ENCODE measurements at places on chromosomes 16 and 17. TPM values are rescaled to one million over a fixed set of nuclear protein-coding genes. Genes with fewer than 3 reads are reported as not detected.

GRCh38 chr16:797686-798085 is 2.8 kb downstream of the GNG13 start:
- H3K4me3 ChIP-seq = no peak overlapping the region
- H3K4me1 ChIP-seq = peaks cover 4% of the 10 kb centered on the region
- no peak overlapping the region for H3K27ac ChIP-seq
- peaks cover 36% of the 10 kb centered on the region for H3K27me3 ChIP-seq

- DNase-seq = no peak
- no peaks in the 10 kb centered on the region for H3K4me1 ChIP-seq
- no peaks in the 10 kb centered on the region for H3K36me3 ChIP-seq
- no peak overlapping the region for H3K27ac ChIP-seq
- H3K27me3 ChIP-seq = no peaks in the 10 kb centered on the region
Observed at GRCh38 chr16:72665701-72666100, 382.2 kb downstream of the ZFHX3 start.

DNA sequence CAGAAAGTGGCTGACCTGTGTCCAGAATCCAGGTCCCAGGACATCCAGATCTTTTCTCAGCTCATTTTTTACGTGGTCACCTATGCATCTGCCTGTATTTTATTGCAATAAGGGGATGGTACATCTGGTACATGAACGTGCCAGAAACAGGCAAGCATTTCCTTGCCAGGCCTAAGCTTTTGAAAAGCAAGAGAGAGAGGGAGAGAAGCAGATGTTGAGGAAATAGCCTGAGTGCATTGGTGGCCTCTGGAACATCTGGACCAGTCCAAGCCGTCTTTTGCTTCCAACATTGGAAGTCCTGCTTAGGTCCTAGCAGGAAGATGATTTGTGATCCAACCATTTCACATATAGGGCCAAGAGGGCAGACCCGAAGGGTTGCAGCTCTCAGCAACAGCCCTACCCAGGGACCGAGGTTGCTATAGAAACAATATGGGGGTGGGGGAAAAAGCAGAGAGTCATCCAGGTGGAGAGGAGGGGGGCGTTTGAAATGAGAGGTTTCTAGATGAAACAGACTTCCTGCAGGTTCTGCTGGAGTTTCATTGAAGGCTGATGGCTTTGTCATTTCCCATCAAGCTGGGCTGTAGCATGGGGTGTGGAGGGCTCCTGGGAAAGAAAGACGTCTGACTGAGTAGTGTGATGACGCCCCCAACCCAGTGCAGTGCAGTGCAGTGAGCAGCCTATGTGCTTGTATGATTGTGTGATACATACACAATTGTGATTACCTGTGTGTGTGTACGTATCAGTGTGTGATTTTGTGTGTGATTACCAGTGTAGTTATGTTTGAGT is 61.6 kb downstream of the SHISA6 start:
- H3K4me1 ChIP-seq = no peaks in the 10 kb centered on the region
- H3K4me3 ChIP-seq = no peak overlapping the region
- DNase-seq = no peak
- H3K27ac ChIP-seq = no peak overlapping the region

- no peak for DNase-seq
- H3K27ac ChIP-seq = no peak overlapping the region
- no peak overlapping the region for H3K4me3 ChIP-seq
- H3K27me3 ChIP-seq = peaks cover 4% of the 10 kb centered on the region
Observed at GRCh38 chr17:20091174-20092029, 82.2 kb downstream of the SPECC1 start.

Gene ZP2
- total RNA-seq = 0.20 TPM

Gene NPIPB6
- 2.2 TPM for total RNA-seq

- no peak overlapping the region for H3K4me3 ChIP-seq
- H3K27ac ChIP-seq = no peak overlapping the region
- H3K27me3 ChIP-seq = no peaks in the 10 kb centered on the region
- no peaks in the 10 kb centered on the region for H3K36me3 ChIP-seq
Observed at GRCh38 chr17:56351675-56352074, 198.4 kb downstream of the ANKFN1 start.

DNA sequence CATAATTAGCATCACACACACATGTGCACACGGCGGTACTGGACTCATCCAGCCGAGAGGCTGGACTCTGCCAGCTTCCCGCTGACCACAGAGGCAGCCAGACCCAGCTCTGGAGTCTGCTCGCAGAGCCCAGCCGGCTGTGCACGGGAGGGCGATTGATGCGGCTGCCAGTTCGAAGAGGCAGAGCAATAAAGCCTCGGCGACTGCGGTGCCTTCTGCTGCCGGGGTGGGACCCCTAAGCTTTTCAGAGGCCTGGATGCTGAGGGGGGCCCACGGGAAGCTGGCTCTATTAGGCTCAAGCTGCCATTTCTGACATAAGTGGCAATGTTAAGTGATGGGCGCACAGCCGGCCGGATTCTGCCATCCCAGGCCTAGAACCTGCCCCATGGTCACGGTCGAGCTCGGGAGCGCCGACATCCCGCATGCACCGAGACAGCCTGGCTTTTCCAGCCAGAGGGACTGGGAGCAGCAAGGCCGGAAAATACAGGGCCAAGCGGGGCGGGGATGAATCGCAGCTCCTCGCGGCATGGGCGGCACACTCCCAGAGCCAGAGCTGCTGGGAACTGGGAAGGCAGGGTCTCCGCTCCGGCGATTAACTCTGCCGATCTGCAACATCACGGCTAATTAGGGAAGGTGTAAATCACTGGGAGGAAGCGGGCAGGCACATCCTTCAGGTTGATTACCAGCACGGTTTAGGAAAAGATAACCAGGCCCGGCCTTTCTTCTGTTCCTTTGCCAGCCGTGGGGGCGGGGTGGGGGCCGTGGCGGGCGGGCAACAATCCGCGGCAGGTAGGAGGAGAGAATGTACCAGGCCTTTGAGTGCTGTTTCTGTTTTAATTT is 57.7 kb downstream of the TBC1D16 start:
- no peaks in the 10 kb centered on the region for H3K27me3 ChIP-seq
- no peak overlapping the region for H3K4me3 ChIP-seq
- no peak for DNase-seq
- peaks cover 9% of the 10 kb centered on the region for H3K4me1 ChIP-seq
- H3K36me3 ChIP-seq = no peaks in the 10 kb centered on the region

Gene SOCS1
- 9.0 TPM for total RNA-seq

- H3K4me3 ChIP-seq = no peak overlapping the region
- no peak overlapping the region for H3K27ac ChIP-seq
- H3K4me1 ChIP-seq = no peaks in the 10 kb centered on the region
- H3K27me3 ChIP-seq = no peaks in the 10 kb centered on the region
- H3K36me3 ChIP-seq = no peaks in the 10 kb centered on the region
- DNase-seq = no peak
Observed at GRCh38 chr16:47156680-47157215, 13.0 kb upstream of the NETO2 start.

DNA sequence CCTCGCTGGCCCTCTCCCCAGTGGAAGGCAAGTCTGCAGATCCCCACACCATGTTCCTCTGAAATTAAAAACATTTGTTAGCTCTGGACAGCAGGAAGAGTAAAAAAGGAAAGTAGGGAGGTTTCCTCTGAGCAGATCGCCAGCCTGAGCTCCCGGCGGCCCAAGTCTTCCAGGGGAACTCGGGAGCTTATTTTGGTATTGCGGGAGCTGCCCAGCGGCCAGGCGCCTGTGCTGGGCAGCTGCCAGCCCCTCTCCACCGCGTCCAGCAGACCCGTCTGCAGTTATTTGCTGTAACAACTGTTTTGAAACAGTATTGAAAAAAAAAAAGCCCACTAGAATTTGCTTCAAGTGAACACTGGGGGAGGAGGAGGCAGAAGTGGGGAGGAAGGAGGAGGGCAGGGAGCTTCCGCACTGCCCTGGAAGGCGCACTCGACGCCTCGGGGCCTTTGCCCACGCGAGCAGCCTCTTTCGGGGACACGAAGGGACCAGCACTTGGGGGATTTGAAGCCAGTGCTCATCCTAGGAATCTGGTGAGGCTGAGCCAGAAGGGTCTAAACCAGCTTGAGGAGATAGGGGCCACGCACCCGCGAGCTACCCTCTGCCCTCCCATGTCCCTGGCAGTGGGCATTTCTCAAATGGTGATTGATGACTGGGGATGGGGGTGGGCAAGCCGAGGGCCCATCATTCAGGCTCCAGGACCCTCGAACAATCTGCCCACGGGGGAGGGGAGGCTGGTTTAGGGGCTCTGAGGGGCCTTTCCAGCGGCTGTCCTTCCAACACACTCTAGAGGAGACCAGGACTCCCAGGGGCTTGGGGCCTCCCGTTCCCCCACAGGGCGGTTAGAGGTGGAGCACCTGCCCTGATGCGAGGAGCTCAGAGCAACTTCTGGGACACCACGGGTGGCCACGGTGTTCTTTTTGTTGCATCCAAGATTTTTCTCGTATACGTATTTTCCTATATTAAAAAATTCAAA is 3.0 kb upstream of the BAHCC1 start:
- no peaks in the 10 kb centered on the region for H3K36me3 ChIP-seq
- peak; percentile 68 for DNase-seq
- peak overlapping the region; percentile 63 for H3K4me3 ChIP-seq
- H3K27me3 ChIP-seq = no peaks in the 10 kb centered on the region
- peak overlapping the region; percentile 91 for H3K27ac ChIP-seq

DNA sequence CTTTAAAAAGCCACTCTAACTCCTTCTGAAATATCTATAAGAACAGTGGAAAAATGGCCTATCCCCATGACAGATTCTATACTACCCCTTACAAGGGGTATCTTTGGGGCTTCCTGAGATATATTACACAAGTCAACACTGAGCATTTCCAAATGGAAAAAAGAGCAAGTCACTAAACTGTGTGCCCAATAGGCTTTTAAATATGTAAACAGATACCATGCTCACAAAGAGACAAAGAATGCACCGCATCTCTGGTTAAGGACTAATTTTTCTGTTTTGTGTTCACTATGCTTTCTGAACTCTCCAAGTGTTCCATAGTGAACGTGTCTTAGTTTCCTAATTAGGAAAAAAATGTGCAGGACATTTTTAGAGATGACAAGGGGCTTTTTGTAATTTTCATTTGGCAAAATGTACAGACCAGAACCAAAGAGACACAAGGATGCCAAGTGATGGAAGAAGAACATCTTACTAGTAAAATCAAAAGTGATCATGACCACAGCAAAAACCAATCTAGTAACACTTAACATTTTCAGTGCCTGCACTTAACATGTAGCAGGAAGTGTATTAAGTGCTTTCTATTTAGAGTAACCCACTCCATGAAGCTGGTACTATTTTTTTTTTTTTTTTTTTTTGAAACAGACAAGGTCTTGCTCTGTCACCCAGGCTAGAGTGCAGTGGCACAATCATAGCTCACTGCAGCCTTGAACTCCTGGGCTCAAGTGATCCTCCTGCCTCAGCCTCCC is 21.5 kb downstream of the MYH11 start:
- no peaks in the 10 kb centered on the region for H3K4me1 ChIP-seq
- no peak overlapping the region for H3K27ac ChIP-seq
- no peak for DNase-seq
- no peaks in the 10 kb centered on the region for H3K36me3 ChIP-seq

Gene ZNF624
- 6.6 TPM for total RNA-seq

DNA sequence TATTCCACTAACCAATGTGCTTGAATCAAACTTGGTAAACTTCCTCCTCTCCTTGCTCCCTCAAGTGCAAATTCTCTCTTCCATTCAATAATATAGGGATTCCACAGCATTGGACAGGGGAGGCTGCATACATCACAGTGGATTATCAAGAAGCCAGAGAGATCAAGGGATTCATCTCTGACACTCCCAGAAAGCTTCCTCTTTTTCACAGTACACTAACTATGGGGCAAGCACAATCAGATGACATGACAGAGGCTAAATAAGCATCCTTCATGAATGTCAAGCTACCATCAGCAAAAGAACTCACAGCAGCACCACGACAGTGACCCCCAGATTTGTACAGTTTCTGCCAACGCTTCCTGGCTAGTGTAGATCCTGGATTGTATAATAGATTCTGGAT is 178.4 kb upstream of the C17orf78 start:
- H3K4me1 ChIP-seq = no peaks in the 10 kb centered on the region
- H3K27me3 ChIP-seq = no peaks in the 10 kb centered on the region
- H3K27ac ChIP-seq = no peak overlapping the region
- no peaks in the 10 kb centered on the region for H3K36me3 ChIP-seq
- H3K4me3 ChIP-seq = no peak overlapping the region
- DNase-seq = no peak

GRCh38 chr16:84531671-84532111 is 27.2 kb upstream of the MEAK7 start:
- no peak overlapping the region for H3K4me3 ChIP-seq
- H3K27ac ChIP-seq = peak overlapping the region; percentile 19
- H3K27me3 ChIP-seq = no peaks in the 10 kb centered on the region
- peaks cover 13% of the 10 kb centered on the region for H3K4me1 ChIP-seq
- H3K36me3 ChIP-seq = no peaks in the 10 kb centered on the region

GRCh38 chr16:14003074-14003570 is 68.0 kb upstream of the MRTFB start:
- H3K27me3 ChIP-seq = no peaks in the 10 kb centered on the region
- peak overlapping the region; percentile 5 for H3K4me3 ChIP-seq
- DNase-seq = peak; percentile 82
- H3K27ac ChIP-seq = peak overlapping the region; percentile 50
- no peaks in the 10 kb centered on the region for H3K36me3 ChIP-seq
- peaks cover 7% of the 10 kb centered on the region for H3K4me1 ChIP-seq

- H3K4me1 ChIP-seq = peaks cover 6% of the 10 kb centered on the region
- no peak overlapping the region for H3K4me3 ChIP-seq
- DNase-seq = no peak
- peaks cover 44% of the 10 kb centered on the region for H3K27me3 ChIP-seq
- no peaks in the 10 kb centered on the region for H3K36me3 ChIP-seq
- no peak overlapping the region for H3K27ac ChIP-seq
Observed at GRCh38 chr16:51237207-51237606, 86.1 kb upstream of the SALL1 start.

DNA sequence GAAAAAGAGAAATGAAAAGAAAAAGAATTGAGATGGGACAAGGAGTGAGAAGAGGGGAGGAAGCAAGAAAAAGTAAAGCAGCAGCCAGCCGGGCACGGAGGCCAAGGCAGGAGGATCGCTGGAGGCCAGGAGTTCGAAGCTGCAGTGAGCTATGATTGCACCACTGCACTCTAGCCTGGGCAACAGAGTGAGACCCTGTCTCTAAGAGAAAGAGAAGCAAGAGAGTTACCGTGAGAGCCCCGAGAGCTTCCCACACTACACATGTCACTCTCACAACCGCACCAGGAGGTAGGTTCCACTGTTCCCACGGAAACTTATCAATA is 18.8 kb upstream of the LITAF start:
- no peak overlapping the region for H3K4me3 ChIP-seq
- no peak for DNase-seq
- no peaks in the 10 kb centered on the region for H3K36me3 ChIP-seq
- H3K27ac ChIP-seq = peak overlapping the region; percentile 82
- no peaks in the 10 kb centered on the region for H3K27me3 ChIP-seq
- H3K4me1 ChIP-seq = peaks cover 13% of the 10 kb centered on the region

Gene CCDC78
- total RNA-seq = 2.2 TPM

All from hepatocyte (in vitro differentiated cells).